ENCODE measurements at places on chromosomes 3 and 15. TPM values are rescaled to one million over a fixed set of nuclear protein-coding genes. Genes with fewer than 3 reads are reported as not detected.

- no peaks in the 10 kb centered on the region for H3K36me3 ChIP-seq
- H3K4me1 ChIP-seq = no peaks in the 10 kb centered on the region
- no peaks in the 10 kb centered on the region for H3K27me3 ChIP-seq
- H3K27ac ChIP-seq = no peak overlapping the region
- no peak for DNase-seq
- no peak overlapping the region for H3K4me3 ChIP-seq
Measured at GRCh38 chr3:4006288-4006687, 207.1 kb downstream of the LRRN1 start.

DNA sequence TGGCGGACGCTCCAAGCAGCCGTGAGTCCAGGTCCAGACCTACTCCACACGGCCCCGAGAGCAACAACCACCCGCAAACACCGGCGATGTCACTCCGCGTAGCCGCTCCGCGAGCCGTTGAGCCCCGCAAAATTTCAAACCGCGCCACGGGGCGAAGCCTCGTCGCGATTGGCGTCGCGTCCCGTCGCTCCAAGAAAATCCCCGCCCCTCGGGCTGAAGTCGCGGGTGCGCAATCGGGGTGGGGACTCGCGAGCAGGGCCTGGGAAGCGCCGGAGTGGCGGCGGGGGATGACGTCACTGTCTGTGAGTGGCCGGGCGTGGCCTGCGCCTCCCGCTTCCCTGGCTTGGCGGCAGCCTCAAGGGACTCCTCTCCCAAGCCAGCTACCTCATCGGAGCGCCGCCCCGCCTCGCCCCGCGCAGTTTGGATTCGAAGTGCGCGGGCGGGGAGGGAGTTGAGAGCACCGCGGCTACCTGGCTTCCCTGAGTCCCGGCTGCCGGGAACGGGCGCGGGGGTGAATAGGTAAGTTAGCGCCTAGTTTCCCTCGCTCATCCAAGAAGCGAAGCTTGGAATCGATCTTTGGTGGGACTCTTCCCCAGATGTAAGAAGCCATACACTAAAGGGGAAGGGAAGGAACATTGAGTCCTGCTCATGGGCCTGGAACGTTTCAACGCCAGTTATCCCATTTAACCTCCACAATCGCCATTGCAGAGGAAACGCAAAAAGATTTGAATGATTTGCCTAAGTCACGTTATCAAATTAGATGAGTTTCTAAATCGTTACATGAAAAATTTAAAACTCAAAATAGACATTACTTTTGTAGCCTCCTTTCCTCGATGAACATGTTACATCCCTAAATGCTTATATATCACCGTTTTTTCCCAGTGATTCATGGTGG, at the start of gene PRC1:
TSS of gene PRC1 (minus strand) at position 119 of the 895 bp plus-strand sequence. CDS start at position 1, 118 bp downstream.
- H3K4me3 ChIP-seq = peak within 1 kb of the TSS; percentile 95
- H3K36me3 ChIP-seq = peaks cover 43% of the 10 kb centered on the region
- no peaks in the 10 kb centered on the region for H3K27me3 ChIP-seq
- peak within 1 kb of the TSS; percentile 99 for H3K27ac ChIP-seq
- H3K4me1 ChIP-seq = peaks cover 11% of the 10 kb centered on the region

DNA sequence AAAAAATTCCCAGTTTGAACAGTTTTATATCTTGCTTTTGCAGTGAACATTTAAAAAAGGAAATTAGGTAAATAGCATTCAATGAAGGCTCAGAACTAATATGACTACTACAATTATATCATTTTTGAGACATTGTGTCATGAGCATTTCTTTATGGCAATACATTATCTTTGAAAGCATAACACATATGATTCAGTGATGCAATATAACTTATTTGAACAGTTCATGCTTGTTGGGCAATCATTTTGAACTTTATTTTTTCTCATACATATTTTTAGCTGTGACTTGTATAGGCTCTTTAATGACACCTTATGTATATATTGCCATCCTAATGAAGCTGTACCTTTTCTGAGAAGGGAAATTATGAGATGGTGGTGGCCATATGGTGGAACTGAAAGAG, 828.6 kb upstream of the NR2F2 start:
- no peak overlapping the region for H3K27ac ChIP-seq
- no peak for DNase-seq
- H3K4me1 ChIP-seq = no peaks in the 10 kb centered on the region
- H3K27me3 ChIP-seq = no peaks in the 10 kb centered on the region
- H3K36me3 ChIP-seq = no peaks in the 10 kb centered on the region

The DHX36 gene
- total RNA-seq = 44.3 TPM

GRCh38 chr3:175608356-175608755, 749.2 kb downstream of the NAALADL2 start:
- no peak overlapping the region for H3K27ac ChIP-seq
- H3K4me3 ChIP-seq = no peak overlapping the region
- H3K4me1 ChIP-seq = no peaks in the 10 kb centered on the region
- no peaks in the 10 kb centered on the region for H3K27me3 ChIP-seq

- DNase-seq = no peak
- peaks cover 9% of the 10 kb centered on the region for H3K4me1 ChIP-seq
- no peaks in the 10 kb centered on the region for H3K36me3 ChIP-seq
- no peaks in the 10 kb centered on the region for H3K27me3 ChIP-seq
- H3K4me3 ChIP-seq = no peak overlapping the region
Measured at GRCh38 chr3:172564499-172564898, 41.3 kb upstream of the TNFSF10 start.

The PLCB2 gene
- 61.9 TPM for total RNA-seq

The BSN gene
- not detected for total RNA-seq

The KLF15 gene
- total RNA-seq = 0.50 TPM
